ENCODE measurements at places on chromosomes 2 and 18.
A peak's percentile ranks its signal among the peaks of the same experiment; 100 is the strongest.

- no peak for DNase-seq
Measured at GRCh38 chr2:52445686-52446085, 1321.9 kb upstream of the CHAC2 start.

DNA sequence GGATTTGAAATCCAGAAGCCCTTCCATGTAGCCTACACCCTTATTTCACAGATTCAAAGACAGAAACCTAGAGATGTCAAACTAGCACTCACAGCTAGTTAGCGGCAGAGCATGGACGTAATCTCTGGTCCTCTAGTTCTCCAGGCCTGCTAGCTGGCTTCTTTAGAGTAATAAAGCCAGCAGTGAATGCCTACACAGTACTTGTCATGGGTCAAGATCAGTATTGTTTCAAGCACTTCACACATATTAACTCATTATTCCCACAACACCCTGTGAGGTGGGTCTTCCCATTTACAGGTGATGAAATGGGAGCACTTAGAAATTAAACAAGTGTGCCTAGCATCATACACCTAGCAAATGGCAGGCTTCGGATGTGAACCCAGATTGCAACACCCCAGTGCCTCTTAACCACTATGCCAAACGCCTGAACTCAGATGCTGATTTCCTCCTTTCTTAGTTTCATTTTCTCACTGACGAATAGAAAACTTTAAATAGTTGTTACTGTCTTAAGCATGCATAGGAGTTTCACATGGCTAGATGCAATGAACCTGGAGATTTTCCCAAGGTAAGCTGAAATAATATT, 14.5 kb upstream of the ZBTB14 start:
- DNase-seq: no peak

DNA sequence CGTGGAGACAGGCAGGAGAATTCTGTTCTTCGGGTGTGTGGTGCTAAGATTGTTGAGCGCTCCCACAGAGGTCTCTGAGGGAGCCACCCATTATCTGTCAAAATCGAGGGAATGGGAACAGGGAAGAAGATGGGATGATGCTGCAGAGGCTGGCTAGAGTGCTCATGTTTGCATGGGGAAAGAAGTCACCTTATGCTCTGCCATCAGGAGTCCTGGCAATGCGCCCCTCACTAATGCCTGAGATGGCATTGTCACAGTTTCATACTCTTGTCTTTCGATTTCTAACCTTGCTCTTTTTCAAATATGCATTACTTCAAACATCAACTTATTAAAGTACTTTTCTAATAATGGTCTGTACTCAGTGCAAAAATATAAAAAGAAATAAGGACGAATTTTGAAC, 463.3 kb upstream of the CELF4 start:
- DNase-seq: no peak

DNA sequence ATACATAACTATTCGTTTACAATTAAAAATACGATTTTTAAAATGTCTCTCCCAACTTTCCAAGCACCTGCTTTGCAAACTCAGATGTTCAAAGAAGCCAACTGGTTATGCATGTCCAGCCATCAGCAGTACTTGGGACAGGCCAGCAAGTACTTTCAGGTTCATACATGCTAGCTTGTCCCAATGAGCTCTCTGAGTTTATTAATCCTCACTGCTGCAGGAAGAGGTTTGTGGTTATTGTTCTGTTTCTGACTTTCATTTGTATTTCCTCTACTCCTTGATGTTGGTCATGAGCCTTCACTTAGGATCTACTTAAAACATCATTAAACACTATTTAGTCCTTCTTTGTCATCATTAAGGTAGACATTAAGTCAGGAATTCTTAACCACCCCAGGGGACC, 374.1 kb downstream of the LRATD1 start:
- no peak for DNase-seq

DNA sequence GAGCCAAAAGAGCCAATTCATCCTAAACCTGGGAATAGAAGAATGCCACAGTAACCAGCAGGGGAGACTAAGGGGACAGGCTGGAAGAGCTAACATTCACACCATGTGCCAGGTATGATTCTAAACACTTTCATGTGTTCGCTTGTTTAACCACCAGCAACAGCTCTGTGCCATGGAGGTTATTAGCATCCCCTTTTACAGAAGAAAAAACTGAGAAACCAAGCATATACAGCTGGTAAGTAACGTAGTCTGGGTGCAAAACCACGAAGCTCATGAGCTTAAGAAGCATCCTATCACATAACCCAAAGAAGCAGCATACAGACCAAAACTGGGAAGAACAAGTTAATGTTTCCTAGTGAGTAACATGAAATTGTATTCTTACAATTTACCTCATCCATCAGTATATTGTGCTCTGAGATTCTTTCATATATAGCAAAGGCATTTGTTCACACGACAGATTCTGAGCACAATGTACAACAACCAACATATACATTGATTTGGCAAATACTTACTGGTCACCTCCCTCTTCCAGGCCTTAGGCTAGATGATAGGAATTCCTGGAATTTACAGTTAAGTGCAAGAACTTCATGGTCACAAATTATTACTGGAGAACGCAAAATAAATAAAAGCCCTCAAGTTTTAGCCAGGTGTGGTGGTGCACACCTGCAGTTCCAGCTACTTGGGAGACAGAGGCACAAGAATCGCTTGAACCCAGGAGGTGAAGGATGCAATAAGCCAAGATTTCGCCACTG, 36.5 kb upstream of the HNRNPA3 start:
- DNase-seq: no peak

GRCh38 chr2:191617575-191617974, 60.4 kb upstream of the NABP1 start:
- DNase-seq: no peak

DNA sequence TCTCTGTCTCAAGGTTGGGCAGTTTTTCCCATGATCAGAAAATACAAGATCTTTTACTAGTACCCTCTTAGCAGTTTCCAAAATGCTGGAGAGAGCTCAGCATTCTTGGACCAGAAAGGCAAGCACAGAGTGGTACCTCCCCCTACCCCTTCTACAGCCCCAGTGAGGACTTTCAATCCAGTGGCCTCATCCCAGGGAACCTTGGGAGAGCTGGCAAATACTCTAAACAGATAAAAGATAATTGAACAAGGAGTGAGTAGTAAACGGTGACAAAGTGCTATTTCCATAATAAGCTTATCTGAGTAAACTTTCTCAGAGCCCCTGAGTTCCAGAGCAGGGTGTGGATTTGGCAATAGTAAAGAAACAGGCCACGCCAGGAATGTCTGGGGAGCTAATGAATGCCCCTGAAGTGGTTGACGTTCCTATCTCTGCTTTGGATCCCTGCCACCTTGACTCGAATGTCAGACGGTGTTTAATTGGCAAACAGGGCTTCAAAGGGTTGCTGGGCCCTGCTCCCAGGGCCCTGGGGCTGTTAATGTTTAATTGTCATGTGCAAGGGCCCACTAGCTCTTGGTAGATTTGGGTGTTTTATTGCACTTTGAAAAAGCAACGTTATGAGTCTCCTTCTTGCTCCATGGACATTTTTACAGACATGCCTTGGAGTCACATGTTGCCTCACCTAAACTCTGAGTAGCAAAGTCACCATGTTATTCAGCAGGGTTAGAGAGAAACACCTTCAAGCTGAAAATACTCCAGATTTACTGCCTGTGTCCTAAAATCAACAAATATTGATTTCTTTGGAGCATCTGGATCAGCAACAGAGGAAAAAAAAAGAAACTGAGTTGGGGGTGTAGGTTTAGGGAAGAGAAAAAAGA, 239.9 kb downstream of the CYRIA start:
- DNase-seq: no peak

DNA sequence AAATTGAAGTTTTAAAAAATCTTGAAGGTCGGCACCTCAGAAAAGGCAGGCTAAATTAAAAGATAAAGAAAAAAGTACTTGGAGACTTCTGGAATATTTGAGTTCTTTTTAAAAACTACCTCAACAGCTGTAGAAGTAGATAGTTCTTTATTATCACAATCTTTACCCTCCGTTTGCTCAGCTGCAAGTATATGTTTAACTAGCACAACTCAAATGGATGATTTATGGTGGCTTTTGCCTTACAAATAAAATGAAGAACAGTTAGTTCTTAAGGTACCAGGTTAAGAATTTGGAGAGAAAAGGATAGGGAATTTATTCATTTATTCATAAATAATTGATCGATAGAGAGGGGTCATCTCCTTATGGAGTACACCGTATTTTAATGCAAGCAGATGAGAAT, 237.6 kb upstream of the FOSL2 start:
- DNase-seq: no peak

GRCh38 chr18:23283916-23284430, 148.7 kb downstream of the CABLES1 start:
- DNase-seq: no peak

- DNase-seq: no peak
Measured at GRCh38 chr2:101076581-101076980, 74.5 kb downstream of the RPL31 start.

- peak; percentile 44 for DNase-seq
Measured at GRCh38 chr18:45197526-45197970, 417.7 kb upstream of the SLC14A2 start.

- no peak for DNase-seq
Measured at GRCh38 chr2:159209341-159210306, 76.9 kb downstream of the WDSUB1 start.

GRCh38 chr2:3264010-3264744, 113.4 kb downstream of the EIPR1 start:
- no peak for DNase-seq

- no peak for DNase-seq
Measured at GRCh38 chr2:50602636-50603327, 429.1 kb downstream of the NRXN1 start.

- no peak for DNase-seq
Measured at GRCh38 chr2:215998636-215999035, 14.7 kb downstream of the MREG start.

- DNase-seq: no peak
Measured at GRCh38 chr2:160575368-160575767, 81.8 kb upstream of the RBMS1 start.

- peak; percentile 81 for DNase-seq
Measured at GRCh38 chr18:49668574-49669275, 106.9 kb downstream of the LIPG start.

DNA sequence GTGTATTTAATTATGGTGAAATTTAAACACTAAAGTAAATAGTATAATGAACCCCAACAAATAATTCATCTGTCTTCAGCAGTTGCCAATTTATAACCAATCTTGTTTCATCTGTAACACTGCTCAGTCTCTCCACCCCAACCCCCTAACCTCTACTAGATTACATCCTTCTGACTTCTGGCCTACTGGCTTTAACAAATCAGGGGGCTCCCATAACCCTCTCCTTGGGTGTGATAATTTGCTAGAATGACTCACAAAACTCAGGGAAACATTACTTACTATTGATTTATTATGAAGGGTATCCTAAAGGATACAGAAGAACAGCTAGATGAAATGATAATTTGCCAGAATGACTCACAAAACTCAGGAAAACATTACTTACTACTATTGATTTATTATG, 50.7 kb downstream of the PIK3C3 start:
- no peak for DNase-seq

DNA sequence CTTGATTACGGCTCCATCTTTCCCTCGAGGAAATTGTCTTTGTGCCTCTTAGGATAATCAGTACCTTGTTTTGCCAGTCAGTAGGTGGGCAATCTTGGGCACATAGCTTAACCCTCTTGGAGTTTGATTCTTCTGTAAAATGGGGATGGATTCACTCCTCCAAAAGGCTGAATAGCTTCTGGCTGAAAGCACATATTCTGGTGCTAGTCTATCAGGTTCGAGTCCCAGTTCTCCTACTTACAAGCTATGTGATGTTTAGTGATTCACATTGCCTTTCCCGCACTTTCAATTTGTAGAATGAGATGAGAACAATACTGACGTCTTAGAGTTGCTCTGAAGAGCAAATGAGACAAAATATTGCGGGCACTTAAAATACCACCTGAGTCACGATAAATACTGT, 43.9 kb downstream of the ATIC start:
- DNase-seq: peak; percentile 49

DNA sequence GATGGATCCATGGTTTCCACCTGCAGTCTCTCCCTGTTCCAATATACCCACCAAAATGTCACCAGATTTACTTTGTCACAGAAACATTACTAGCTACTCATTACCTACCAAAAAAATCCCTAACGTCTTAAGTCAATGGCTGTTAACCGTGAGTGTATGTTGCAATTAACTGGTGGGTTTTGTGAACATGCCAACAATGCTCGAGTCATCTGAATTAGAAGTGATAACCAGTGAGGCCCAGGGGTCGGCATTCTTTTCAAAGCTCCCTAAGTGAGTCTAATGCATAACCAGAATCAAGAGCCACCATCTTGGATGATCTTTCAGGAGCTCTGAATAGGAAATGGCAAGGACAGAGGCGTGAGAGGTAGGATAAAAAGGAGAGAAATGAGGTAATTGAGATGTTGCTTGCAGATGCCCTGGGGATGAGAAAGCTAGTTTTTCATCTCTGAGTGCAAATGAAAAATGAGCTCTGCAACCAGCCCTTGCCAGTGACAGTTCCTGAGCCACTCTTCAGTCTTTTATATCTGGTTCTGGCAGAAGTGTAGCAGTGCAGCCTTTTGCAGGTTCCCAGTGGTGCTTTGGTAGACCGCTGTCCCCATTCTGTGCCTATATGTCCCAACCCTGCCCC, 130.0 kb upstream of the RND3 start:
- no peak for DNase-seq
